ENCODE measurements at places on chromosomes 12 and 14.
A peak's percentile ranks its signal among the peaks of the same experiment; 100 is the strongest.

DNA sequence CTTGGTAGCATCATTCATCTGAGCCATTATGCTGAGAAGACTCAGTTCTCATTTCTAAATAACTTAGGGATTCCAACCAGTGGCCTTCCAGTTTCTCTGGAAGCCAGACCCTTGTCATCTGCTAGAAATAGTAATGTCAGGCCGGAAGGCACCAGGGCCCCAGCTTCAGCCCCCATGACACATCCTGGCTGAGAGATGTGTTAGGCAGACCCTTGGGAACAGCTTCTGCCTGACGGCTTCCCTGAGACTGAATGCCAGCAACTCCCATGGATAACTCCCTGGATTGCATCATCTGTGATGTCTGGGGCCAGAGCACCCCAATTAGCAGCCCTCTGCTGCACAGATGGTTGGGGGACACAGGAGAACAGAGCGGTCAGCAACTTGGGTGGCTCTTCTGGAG is 583.5 kb upstream of the TBX3 start:
- H3K27ac ChIP-seq, result no peak overlapping the region
- no peak for DNase-seq
- H3K27me3 ChIP-seq, result no peaks in the 10 kb centered on the region
- no peak overlapping the region for H3K4me3 ChIP-seq
- no peaks in the 10 kb centered on the region for H3K4me1 ChIP-seq
- no peaks in the 10 kb centered on the region for H3K36me3 ChIP-seq

DNA sequence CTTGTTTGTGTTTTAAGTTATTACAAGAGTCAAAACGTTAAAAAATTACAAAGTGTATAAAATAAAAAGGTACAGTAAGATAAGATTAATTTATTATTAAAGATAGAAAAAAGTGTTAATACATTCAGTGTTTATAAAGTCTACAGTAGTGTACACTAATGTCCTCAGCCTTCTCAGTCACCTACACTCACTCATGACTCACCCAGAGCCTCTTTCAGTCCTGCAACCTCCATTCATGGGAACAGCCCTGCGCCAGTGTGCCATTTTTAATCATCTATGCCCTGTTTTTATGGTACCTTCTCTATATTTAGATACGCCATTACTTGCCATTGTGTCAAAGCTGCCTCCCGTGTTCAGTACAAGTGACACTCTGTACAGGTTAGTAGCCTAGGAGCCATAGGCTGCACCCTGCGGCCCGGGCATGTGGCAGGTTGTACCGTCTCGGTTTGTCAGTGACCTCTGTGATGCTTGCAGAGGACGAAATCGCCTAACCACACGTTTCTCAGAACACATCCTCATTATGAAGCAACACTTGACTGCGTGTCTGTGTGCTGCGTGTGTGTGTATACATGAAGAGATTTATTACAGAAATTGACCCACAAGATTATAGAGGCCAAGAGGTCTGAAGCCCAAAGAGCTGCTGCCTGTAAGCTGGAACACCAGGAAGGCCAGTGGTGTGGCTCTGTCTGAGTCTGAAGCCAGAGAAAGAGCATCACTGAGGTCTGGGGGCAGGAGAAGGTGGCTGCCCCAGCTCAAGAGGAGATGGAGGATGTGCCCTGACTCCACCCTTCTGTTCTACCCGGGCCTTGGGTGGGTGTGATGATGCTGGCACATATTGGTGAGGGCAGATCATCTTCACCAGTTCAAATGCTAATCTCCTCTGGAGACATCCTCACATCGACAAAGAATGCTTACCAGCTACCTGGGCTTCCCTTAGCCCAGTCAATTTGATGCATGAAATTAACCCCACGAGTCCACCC is 116.6 kb upstream of the C14orf180 start:
- H3K4me3 ChIP-seq, result no peak overlapping the region
- H3K27me3 ChIP-seq, result no peaks in the 10 kb centered on the region
- H3K4me1 ChIP-seq, result peaks cover 12% of the 10 kb centered on the region
- no peaks in the 10 kb centered on the region for H3K36me3 ChIP-seq
- no peak for DNase-seq

GRCh38 chr14:21428930-21429329 is 27.0 kb downstream of the CHD8 start:
- peaks cover 77% of the 10 kb centered on the region for H3K36me3 ChIP-seq
- H3K4me1 ChIP-seq, result no peaks in the 10 kb centered on the region
- no peak overlapping the region for H3K27ac ChIP-seq
- no peak for DNase-seq

DNA sequence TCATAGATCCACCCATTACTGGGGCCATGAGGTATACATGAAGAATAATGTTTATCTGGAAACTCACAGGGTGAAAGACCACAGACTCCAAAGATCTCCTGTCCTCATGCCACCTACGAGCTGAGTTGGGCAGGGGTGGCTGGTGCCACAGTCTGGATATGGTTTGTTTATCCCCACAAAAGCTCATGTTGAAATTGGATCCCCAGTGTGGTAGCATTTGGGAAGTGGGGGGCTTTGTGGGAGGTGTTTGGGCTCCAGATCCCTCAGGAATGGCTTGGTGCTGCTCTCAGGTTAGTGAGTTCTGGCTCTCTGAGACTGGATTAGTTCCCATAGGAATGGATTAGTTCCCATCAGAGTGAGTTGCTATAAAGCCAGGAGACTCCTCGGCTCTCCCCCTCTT is 192.3 kb upstream of the FSCB start:
- H3K4me1 ChIP-seq, result no peaks in the 10 kb centered on the region
- no peaks in the 10 kb centered on the region for H3K36me3 ChIP-seq
- no peak overlapping the region for H3K27ac ChIP-seq
- DNase-seq, result no peak
- H3K27me3 ChIP-seq, result no peaks in the 10 kb centered on the region
- H3K4me3 ChIP-seq, result no peak overlapping the region

DNA sequence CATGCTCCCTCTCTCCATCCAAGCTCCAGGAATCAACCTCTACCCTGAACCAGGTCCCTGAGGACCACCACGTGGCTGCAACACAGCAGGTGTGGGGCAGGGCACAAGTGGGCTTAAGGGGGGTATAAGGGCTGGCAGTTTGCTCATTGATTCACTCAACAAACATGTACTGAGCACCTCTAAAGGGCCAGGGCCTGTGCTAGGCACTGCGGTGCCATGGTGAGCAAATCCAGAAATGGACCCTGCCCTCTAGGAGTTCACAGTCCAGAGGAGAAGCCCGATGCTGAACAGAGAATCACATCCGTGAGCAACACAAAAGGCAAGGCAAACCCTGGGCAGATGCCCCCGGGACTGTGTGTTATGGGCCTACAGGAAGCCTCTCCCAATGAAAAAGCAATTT is 6.5 kb upstream of the AQP2 start:
- H3K4me1 ChIP-seq, result peaks cover 10% of the 10 kb centered on the region
- no peak overlapping the region for H3K27ac ChIP-seq
- DNase-seq, result peak; percentile 13
- H3K4me3 ChIP-seq, result no peak overlapping the region
- no peaks in the 10 kb centered on the region for H3K27me3 ChIP-seq

GRCh38 chr12:132218915-132219314 is 74.7 kb downstream of the NOC4L start:
- no peak overlapping the region for H3K27ac ChIP-seq
- no peak overlapping the region for H3K4me3 ChIP-seq
- no peaks in the 10 kb centered on the region for H3K4me1 ChIP-seq

GRCh38 chr12:80857311-80857710 is 80.4 kb downstream of the LIN7A start:
- no peak overlapping the region for H3K27ac ChIP-seq
- no peak overlapping the region for H3K4me3 ChIP-seq
- no peaks in the 10 kb centered on the region for H3K36me3 ChIP-seq
- DNase-seq, result no peak
- H3K27me3 ChIP-seq, result no peaks in the 10 kb centered on the region
- H3K4me1 ChIP-seq, result no peaks in the 10 kb centered on the region

DNA sequence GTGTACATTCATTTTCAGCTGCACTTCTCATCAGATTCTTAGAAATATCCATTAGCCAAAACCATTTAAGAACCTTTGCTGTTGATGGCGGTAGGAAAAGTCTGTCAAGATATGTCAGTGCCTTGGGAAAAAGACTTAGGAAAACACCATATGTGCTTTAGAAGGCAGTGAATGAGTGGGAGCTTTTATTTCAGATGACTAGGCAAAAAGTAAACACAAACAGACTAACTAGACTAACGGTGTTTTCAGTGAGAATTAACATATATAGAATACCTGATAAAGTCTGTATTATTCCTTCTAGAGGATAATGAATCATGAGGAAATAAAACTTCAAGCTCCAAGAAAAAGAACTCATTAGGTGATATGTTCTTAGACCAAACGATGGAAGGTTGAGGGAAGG is 418.9 kb downstream of the NAV3 start:
- H3K4me1 ChIP-seq, result no peaks in the 10 kb centered on the region
- no peak overlapping the region for H3K27ac ChIP-seq

- no peak overlapping the region for H3K4me3 ChIP-seq
- H3K27ac ChIP-seq, result no peak overlapping the region
- no peaks in the 10 kb centered on the region for H3K36me3 ChIP-seq
These were observed 18.6 kb downstream of the ISCA2 start for GRCh38 chr14:74511966-74512830.

DNA sequence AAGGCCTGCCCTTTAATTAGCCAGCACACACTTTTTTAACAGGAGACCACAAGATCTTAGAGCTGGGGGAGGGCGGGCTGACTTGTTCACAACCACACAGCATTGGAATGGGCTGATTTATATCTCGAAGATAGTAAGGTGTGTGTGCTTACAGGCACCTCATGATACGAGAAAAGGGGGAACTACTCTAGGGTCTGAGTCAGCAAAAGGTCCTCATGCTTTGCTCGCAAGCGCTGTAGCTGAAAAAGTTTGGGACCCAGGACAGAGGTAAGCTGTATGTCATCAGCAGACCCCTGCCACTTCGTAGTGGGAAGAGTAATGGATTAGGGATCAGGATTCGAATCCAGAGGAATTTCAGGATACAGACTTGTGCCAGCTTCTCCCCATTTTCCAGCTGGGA is 88.9 kb upstream of the RBM19 start:
- no peak overlapping the region for H3K27ac ChIP-seq
- H3K4me1 ChIP-seq, result no peaks in the 10 kb centered on the region
- no peaks in the 10 kb centered on the region for H3K36me3 ChIP-seq
- no peaks in the 10 kb centered on the region for H3K27me3 ChIP-seq
- DNase-seq, result no peak

DNA sequence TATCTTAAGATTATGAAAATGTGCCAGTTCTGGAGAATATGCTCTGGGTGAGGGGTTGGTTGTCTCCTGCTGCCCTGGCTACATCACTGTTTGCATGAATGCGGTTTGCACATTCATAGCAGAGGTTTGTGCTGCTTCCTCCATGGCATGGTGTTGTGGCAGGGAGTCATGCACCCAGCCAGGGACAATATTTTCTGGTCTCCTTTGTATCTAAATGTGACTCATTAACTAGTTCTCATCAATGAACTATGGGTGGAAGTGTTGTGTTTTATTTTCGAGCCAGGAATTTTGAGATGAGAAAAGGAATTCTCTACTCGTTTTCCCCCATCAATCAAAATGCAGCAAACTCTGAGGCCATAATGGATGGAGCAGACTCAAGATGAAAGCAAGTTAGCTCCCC is 527.3 kb downstream of the SNAPC1 start:
- H3K27me3 ChIP-seq, result no peaks in the 10 kb centered on the region
- H3K4me1 ChIP-seq, result no peaks in the 10 kb centered on the region
- DNase-seq, result no peak
- no peak overlapping the region for H3K4me3 ChIP-seq
- H3K36me3 ChIP-seq, result no peaks in the 10 kb centered on the region

- H3K4me1 ChIP-seq, result peaks cover 12% of the 10 kb centered on the region
- H3K36me3 ChIP-seq, result no peaks in the 10 kb centered on the region
- no peak overlapping the region for H3K27ac ChIP-seq
- no peak overlapping the region for H3K4me3 ChIP-seq
These were observed 124.4 kb downstream of the DAD1 start for GRCh38 chr14:22464422-22465142.

DNA sequence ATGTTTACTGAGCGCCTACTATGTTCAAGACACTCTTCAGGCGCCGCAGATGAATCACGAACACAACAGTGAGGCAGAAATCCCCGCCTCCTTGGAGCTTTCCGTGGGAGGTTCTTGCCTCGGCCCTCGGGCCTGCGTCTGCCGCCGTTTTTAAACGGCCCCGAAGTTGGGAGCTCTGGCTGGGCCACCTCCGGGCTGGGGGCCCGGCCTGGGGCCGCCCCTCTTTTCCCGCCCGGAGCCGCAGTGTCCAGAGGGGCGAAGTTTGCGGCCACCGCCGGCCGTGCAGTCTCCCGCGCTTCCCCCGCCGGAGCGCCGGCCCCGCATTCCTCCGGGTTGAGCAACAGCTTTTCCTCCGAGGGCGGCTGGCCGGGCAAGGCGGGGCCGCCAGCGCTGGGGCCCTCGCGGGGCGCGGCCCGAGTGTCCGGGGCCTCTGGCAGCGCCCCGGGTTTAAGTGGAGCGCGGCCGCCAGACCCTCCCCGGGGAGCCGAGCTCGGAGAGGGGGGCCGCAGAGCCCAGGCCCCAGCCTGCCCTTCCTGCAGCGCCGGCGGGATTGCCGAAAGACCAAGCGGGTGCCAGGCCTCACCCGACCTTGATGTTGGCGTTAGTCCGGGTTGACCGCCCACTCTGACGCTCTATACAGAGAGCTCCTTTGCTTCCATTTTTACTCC is 18.7 kb upstream of the CTDSP2 start:
- H3K4me3 ChIP-seq, result peak overlapping the region; percentile 47
- no peaks in the 10 kb centered on the region for H3K36me3 ChIP-seq
- peak overlapping the region; percentile 97 for H3K27ac ChIP-seq
- peaks cover 16% of the 10 kb centered on the region for H3K4me1 ChIP-seq

- no peaks in the 10 kb centered on the region for H3K27me3 ChIP-seq
- no peak overlapping the region for H3K4me3 ChIP-seq
- no peak for DNase-seq
- peak overlapping the region; percentile 84 for H3K27ac ChIP-seq
These were observed 153.9 kb downstream of the PRKCH start for GRCh38 chr14:61475316-61475715.

GRCh38 chr14:104444159-104445030 is 135.2 kb upstream of the C14orf180 start:
- H3K27me3 ChIP-seq, result no peaks in the 10 kb centered on the region
- no peaks in the 10 kb centered on the region for H3K4me1 ChIP-seq
- no peaks in the 10 kb centered on the region for H3K36me3 ChIP-seq
- no peak for DNase-seq
